ENCODE measurements at places on chromosomes 12 and 14. TPM values are rescaled to one million over a fixed set of nuclear protein-coding genes. Genes with fewer than 3 reads are reported as not detected.

MANSC4 gene
- total RNA-seq = not detected

DNA sequence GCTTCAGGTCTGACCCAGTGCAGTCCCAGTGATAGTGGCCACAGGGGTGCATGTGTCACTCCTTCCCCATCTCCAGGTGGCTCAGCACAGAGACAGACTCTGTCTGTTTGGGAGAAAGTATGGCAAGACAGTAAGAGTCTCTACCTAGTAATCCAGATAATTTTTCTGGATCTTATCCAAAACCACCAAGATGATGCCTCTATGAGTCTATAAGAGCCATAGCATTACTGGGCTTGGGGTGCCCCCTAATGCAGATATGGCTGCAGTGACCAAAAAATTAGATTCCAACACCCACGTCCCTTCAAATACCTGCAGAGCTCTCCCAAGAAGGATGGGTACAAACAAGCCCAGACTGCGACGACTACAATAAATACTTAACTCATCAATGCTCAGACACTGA lies 123.8 kb downstream of the GRIP1 start:
- DNase-seq = no peak

PPP1CC gene
- 139 TPM for total RNA-seq

- DNase-seq = peak; percentile 85
Observed at GRCh38 chr12:25692115-25693035, 139.3 kb upstream of the LMNTD1 start.

DNA sequence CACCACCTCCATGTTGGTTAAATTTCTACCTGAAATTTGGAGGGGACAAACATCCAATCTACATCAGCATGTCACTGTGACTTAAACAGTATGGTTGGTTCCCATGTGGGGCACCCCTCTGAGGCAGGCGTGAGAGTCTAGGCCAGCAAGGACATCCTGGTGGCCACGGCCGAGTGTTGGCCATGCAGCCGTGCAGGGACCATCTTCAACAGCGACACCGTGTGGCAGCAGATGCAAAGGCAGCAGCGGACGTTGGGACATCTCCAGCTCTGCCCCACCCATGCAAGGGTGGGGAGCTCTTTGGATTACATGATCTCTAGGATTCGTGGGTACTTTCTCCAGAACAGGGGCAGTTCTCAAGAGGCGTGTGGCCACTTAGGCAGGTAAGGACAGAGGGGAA lies 49.8 kb downstream of the NOC4L start:
- no peak for DNase-seq

DNA sequence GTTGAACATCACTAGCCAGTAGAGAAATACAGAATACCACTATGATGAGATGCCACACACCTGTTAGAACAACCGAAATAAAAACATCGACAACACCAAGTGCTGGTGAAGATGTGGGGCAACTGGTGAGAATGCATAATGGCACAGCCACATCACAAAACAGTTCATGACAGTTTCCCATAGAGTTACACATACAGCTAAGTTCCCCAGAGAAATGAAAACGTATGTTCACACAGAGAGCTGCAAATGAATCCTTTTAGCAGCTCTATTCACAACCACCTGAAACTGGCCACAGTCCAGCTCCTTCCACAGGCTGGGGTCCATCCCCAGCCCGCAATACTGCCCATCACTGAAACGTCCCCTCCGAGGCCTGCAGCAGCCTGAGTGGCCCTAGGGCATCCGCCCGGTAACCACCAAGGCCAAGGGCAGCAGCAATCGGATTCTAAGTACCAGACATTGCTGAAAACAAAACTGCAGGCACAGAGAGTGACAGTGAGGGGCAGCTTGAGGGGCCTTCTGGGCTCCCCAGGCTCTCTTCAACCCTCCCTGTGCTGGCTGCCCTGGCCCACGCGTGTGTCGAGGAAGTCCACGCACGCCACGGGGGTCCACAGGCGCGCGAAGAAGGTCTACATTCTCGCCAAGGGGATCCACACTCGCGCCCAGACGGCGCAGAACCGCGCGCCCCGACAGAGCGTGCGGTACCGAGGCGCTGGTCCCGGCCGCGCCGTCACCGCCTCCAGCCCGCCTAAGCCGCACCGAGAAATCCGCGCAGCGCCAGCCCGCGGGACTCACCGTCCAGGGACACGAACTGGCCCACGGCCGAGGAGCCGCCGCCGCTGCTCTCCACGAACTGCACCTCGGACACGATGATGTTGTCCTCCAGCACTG lies 903 bp downstream of the BRF1 start:
- peak; percentile 26 for DNase-seq

- DNase-seq = no peak
Observed at GRCh38 chr14:91116913-91117588, 3.2 kb downstream of the DGLUCY start.

DNA sequence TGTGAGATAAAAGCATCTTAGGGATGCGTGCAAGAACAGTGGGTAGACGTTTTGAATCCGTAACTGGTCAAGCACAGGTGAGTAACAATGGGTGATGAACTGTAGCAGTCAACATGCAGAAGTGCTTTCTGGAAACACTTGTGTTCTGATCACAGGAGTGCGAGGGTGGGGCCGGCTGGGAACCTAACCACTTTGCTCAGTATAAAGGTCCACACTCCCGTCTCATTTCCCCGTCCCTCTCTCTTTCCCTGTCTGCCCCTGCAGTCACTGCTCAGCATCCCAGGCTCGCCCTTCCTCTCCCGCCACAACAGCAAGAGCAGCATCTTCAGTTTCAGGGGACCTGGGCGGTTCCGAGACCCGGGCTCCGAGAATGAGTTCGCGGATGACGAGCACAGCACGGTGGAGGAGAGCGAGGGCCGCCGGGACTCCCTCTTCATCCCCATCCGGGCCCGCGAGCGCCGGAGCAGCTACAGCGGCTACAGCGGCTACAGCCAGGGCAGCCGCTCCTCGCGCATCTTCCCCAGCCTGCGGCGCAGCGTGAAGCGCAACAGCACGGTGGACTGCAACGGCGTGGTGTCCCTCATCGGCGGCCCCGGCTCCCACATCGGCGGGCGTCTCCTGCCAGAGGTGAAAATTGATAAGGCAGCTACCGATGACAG lies 127.1 kb downstream of the FIGNL2 start:
- peak; percentile 34 for DNase-seq

LAG3 gene
- total RNA-seq = 0.43 TPM

CLEC4A gene
- 0.32 TPM for total RNA-seq

Measured in fibroblast of villous mesenchyme (primary cell).